ENCODE measurements at places on chromosomes 11 and 22. TPM values are rescaled to one million over a fixed set of nuclear protein-coding genes. Genes with fewer than 3 reads are reported as not detected.

SLC25A18 gene
- 0.35 TPM for total RNA-seq

SCGB2A2 gene
- not detected for total RNA-seq

OR52I1 gene
- not detected for total RNA-seq

TTC36 gene
- total RNA-seq: 1.1 TPM

MAPK8IP1 gene
- 46.0 TPM for total RNA-seq

WT1 gene
- 8.6 TPM for total RNA-seq

DDTL gene
- not detected for total RNA-seq

SLC6A5 gene
- total RNA-seq: not detected

USH1C gene
- total RNA-seq: not detected

GSTT2 gene
- not detected for total RNA-seq

SGSM1 gene
- not detected for total RNA-seq

FAT3 gene
- total RNA-seq: 7.3 TPM

CREB3L1 gene
- 10.7 TPM for total RNA-seq

SLC22A12 gene
- total RNA-seq: not detected

SCO2 gene
- 5.4 TPM for total RNA-seq

ADM2 gene
- 5.4 TPM for total RNA-seq

LUZP2 gene
- 0.17 TPM for total RNA-seq

ZBTB16 gene
- total RNA-seq: 14.1 TPM

All from A673 (cell line).